Cortex of kidney (tissue), 1 donor: ENCODE measurements at places on chromosomes 11 and 22.

DNA sequence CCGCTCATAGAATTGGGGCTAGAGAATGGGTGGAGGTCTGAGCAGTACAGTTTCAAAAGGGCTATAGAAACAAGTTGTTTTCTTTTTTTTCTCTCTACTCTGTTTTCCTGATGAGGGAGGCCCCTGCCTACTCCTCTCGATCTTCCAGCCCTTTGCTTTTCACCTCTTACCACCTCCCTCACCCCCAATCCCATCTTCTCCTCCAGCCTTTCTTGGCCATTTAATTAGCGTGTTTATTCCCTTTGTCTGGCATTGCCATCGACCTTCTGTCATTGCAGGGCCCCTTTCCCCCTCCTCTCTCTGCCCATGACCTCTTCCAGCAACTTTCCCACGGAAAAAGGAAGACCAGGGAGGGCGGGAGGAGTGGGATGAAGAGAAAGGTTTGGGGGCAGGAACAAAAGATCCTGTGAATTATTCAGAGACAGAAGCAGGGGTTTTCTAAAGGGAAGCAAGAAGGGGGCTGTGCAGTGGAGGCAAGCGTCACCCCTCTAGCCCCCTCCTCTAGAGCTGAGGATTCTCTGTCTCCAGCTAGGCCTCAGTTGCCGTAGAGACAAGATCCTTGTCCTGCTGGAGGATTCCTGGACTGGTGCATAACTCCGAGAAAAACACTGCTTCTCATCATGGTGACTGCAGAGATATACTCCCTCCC, 12.9 kb downstream of the DTX4 start:
- DNase-seq: no peak

DNA sequence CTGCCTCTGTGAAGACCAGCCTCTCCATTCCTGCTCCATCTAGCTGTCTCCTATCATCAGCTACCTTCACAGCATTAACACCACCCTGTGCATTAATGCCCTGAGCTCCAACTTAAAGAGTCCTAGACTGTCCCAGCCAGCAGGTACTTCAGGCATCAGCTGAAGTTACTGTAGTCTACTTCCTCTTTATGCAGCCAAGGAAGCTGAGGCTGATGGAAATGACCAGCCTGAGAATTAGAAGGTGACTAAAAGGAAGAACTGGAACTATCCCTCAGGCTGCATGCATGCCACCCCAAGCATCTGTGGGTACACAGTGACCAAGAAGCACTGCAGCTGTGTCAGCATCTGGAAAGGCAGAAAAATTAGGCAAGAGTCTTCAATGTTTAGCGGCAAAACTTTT, 28.2 kb downstream of the MS4A10 start:
- no peak for DNase-seq

GRCh38 chr11:2926611-2927051, 2.6 kb downstream of the PHLDA2 start:
- no peak for DNase-seq

DNA sequence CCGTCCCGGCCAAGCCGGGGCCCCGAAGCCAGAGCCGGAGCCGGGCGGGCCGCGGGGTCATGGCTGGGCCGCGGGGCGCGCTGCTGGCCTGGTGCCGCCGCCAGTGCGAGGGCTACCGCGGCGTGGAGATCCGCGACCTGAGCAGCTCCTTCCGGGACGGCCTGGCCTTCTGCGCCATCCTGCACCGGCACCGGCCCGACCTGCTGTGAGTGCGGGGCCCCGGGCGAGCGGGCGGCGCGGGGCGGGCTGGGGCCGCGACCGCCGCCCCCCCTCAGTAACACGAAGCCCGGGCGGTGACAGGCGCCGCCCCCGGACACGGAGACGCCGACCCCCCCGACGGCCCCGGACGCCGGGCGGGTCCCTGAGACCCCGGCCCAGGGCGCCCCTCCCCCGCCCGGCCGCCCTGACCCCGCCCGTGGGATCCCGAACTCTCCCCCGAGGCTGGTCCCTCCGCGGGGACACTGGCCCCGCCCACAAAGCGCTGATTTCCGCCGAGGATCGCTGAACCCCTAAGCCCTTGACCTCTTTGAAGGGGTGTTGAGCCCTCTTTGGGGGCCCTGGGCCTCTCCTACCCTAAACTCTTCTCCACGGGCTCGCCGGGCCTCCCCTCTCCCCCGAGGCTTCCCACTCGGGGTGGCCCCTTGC, 389 bp downstream of the MICALL1 start:
- no peak for DNase-seq

GRCh38 chr11:65911682-65912568, 6.9 kb downstream of the C11orf68 start:
- no peak for DNase-seq

DNA sequence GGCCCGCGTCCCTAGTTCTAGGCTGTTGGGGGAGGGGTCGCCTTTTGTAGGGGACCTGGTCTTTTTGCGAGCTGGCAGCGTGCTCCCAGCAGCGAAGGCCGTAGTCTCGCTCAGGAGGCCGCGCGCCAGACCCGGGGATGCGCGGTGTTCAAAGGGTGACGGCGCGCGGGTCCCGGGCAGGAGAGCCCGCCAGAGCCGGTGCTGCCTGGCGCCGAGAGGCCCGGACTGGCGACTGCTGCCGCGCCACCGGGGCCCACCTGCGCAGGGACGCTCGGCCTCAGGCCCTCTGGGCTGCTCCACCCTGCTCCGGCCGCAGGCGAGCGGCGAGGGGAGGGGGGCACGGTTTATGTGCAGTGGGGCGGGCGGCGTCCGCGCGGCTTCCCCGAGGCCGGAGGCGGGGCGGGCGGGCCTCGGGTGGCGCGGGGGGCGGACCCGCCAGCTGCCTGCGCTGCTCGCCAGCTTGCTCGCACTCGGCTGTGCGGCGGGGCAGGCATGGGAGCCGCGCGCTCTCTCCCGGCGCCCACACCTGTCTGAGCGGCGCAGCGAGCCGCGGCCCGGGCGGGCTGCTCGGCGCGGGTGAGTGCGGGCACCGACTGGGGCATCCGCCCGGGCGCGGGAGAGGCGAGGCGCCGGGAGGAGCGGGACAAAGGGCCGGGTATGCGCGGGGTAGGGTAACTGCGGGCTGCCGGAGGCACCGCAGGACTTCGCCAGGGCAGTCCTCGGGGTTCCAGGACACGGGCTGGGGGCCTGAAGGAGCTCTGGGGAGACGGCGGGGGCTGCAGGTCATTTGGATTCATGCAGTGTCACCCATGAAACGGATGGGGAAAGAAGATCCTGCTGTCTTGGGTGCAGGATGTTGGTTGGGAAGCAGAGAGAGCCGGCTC, at the start of gene PRSS23:
PRSS23 (plus strand) TSS at position 467 of the 884 bp plus-strand sequence. CDS start 7,102 bp downstream, outside the sequence.
- no peak for DNase-seq
